ENCODE measurements at places on chromosomes 13 and 19.

DNA sequence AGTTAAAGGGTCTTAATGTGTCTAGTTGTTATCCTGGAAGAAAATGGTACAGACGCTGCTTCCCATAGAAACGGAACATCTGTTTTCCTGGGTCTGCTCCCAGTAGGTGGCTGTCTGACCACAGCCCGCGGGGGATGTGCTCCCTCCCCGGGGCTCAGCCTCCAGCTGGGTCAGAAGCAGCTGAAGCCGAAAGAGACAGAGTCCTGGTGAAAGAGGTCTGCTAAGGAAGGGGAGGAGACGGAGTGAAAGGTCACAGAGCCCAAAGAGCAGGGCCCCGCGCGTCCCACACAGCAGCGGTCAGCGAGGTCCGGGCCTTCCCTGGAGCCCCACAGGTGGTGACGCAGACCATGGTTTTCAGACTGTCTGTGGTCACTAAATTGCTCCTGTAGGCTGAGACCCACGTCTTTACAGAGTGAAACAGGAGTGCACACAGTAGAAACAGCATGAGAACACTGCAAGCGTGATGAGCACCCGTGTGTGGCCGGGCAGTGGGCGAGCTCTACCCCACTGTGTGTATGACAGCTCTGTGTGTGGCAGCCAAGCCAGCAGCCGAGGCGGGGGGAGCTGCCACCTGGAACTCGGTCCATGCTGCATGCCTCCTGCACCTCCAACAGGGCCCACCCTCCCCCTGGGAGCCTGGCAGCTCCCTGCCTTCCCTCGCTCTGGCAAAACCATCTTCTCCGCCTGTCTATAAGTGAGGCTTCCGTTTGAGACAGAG lies 52.0 kb upstream of the C13orf46 start:
- peak; percentile 55 for DNase-seq

GRCh38 chr13:113613789-113614379 lies 29.3 kb downstream of the TFDP1 start:
- no peak for DNase-seq

DNA sequence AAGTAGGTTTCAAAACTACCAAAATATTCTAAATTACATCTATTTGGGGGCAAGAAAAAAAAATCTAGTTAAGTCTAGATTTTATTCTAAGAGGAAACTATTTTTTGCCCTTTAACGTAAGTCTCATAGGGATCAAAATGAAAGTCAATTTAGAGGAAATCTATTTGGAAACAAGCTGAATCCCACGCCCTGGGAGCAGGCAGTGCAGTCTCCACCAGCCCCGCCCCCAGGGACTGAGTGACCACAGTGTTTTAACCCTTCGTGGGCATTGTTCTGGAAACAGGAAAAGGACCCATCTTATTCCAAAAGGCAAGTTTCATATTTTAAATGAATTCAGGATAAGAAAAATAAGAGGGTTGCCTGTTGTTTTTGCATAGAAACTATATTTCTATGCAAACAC lies 209.7 kb downstream of the SPRY2 start:
- DNase-seq: no peak

GRCh38 chr13:90402613-90403012 lies 944.9 kb upstream of the MIR17HG start:
- no peak for DNase-seq

DNA sequence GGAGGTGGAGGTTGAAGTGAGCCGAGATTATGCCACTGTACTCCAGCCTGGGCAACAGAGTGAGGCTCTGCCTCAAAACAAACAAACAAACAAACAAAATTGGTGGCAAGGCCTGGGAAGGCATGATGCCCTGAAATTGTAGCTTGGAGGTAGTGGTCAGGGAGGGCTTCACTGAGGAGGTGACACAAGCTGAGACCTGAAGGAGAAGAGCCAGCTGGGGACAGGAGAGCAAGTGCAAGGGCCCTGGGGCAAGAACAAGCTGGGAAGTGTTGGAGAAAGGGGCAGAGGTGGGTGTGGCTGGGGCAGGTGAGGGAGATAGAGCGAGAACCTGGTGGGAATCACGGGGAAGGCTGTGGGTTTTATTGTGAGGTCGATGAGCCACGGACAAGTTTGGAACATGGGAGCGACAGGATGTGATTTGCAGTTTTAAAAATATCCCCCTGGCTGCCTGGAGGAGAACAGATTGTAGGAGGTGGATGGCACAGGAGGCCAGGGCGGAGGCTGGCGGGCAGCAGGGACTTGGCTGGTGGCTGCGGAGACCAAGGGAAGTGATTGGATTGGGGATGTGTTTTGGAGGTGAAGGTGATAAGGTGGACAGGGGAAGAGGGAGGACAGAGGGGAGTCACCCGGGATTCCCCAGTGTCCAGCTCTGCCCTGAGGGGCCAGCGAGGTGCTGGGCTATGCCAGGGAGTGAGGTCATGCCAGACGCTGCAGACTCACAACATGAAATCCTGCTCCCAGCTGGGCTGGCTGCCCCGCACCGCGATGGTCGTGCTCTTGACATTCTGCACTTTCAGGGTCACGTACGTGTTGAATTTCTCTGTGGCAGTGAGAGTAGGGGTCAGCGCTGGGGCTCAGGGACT lies 14.0 kb downstream of the UNC13A start:
- DNase-seq: no peak

- no peak for DNase-seq
Measured at GRCh38 chr19:28289295-28290063, 923.5 kb downstream of the UQCRFS1 start.

GRCh38 chr13:41222259-41222852 lies 28.0 kb upstream of the KBTBD7 start:
- no peak for DNase-seq

GRCh38 chr13:51997641-51998330 lies 13.5 kb downstream of the ATP7B start:
- no peak for DNase-seq

DNA sequence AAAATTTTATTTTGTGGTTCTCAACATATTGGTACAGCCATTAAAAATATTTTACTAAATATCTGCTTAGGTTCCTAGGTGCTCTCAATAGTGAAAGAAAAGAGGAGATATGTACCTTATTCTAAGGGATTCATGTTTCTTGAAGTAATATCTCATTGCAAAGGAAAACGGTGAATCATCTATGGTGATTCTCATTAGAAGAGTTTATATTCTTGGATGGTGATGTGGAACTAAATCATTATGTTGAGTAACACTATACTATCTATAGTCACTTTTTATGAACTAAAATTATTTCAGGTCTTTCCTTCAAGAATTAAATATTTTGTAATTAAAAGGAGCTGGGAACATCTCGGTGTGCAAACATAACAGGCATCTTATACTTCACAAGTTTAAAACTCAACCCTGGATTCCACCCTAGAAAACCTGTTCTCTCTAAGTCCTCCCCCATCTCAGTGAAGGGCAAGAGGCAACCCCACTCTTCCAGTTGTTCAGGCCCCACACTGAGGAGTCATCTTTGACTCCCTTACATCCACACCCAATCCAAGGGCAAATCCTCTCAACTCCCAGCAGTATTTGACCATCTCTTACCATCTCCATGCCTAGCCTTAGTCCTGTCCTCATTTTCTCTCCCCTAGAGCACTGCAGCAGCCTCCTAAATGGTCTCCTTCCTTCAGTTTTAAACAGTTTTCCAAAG lies 140.1 kb downstream of the RGCC start:
- DNase-seq: no peak

GRCh38 chr19:35144600-35145436 lies 1.8 kb downstream of the FXYD7 start:
- no peak for DNase-seq

- DNase-seq: no peak
Measured at GRCh38 chr19:1438933-1439354, 748 bp downstream of the RPS15 start.

DNA sequence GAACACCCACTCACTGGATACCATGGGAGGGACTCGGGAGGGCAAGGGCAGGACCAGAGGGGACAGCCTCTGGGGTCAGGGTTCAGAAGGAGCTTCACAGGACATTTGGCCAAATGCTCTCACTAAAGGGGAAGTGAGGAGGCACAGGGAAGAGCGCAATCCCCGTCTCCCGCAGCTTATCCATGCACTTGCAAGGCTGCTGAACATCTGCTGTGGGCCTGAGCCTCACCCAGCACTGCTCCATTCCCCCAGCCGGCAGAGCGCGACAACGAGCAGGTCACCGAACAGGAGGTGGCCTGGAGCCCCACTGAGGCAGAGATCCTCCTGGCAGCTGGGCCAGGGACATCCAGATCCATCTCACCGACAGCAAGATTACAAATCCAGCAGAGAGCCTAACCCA lies 23.3 kb downstream of the ELAVL1 start:
- no peak for DNase-seq

- DNase-seq: no peak
Measured at GRCh38 chr19:3868770-3869456, at the start of gene ZFR2. TSS of gene ZFR2 (minus strand) at chr19:3869038. CDS start at chr19:3869017, 21 bp downstream.

DNA sequence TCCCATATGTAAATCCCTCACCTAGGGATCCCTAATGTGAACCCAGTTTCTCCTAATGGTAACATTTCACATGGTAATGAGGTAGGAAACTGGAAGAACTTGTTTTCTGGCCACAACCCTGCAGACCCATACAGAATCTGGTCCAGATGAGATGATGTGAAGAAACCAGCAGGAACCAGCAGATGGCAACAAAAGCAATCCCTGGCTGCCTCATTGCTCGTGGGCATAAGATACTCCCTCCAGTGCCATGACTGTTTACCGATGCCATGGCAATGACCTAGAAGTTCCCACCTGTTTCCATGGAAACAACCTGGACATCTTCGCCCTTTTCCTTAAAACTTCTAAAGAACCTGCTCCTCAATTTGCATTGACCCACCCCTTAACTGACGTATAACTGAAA lies 1.4 kb upstream of the CD209 start:
- DNase-seq: no peak

GRCh38 chr13:106117640-106118039 lies 417.8 kb downstream of the EFNB2 start:
- DNase-seq: no peak

DNA sequence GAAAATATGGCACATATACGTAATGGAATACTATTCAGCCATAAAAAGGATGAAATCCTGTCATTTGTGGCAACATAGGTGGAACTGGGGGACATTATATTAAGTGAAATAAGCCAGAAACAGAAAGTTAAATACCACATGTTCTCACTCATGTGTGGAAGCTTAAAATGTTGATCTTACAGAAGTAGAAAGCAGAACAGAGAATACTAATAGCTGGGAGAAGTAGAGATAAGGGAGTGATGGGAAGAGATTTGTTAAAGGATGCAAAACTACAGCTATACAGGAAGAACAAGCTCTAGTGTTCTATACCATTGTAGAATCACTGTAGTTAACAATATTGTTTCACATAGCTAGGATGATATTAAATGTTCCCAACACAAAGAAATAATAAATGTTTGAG lies 68.1 kb downstream of the RUBCNL start:
- no peak for DNase-seq

- no peak for DNase-seq
Measured at GRCh38 chr13:36870050-36870692, 49.9 kb downstream of the SMAD9 start.

DNA sequence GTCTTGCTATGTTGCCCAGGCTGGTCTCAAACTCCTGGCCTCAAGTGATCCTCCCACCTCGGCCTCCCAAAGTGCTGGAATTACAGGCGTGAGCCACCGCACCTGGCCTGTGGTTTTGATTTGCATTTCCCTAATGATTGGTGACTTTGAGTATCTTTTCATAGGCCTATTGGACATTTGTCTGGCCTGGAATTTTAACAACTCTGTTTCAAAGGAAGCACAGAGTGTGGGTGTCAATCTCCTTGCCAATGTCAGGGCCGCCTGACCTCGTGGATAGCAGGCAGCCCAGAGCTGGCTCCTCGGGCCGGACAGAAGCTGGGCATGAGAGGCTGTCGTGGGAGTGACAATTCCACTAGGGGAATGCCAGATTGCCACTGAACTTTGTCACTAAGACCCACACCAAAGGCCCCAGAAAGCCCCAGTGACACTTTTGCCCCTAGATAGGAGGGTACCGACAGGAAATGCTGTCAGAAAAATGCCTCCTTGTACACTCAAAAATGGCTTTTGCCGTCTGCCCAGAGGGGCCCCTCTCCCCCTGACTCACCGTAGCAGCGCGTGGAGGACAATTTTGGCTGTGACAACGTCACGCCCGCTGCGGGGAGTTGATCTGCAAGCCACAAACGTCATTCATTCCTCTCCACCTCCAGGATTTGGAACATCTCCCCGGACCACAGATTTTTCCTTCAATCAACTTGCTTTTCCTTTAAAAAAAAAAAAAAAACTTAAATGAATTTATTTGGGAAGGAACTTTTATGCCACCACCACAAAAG lies 11.7 kb upstream of the ADGRE5 start:
- DNase-seq: no peak

- DNase-seq: no peak
Measured at GRCh38 chr13:51154029-51154555, 43.0 kb upstream of the C13orf42 start.

DNA sequence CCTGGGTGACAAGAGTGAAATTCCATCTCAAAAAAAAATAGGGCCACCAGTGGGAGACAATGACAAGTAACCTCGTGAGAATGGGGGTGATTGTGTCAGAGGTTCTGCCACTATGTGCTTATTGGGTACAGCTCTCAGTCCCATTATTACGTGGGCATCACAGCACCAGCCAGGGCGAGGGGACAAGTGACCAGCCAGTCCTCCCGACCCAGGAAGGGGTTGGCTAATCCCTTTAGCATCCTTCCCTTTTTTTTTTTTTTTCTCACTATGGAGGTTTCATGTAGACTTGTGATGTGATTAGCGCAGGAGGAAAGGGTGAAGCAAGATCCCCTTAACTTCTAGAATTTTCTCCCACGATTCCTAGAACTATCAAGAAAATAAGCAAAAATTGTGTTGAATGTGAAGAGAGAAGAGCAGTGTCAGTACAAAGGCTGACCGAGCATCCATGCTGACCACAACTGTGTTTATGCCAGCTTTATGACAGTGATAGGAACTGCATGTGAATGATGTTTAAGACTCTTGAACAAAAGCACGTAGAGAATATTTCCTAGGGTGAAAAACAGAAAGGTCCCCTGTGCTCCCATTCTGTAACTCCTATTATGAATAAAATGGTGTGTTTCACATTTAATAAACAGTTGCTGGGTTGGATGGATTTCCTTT lies 50.0 kb downstream of the ALOX5AP start:
- no peak for DNase-seq

- DNase-seq: no peak
Measured at GRCh38 chr19:55481148-55481793, 3.7 kb upstream of the NAT14 start.

GRCh38 chr13:41004875-41005693 lies 14.0 kb downstream of the ELF1 start:
- no peak for DNase-seq

GRCh38 chr19:4776436-4777211 lies 14.9 kb upstream of the FEM1A start:
- DNase-seq: no peak

- no peak for DNase-seq
Measured at GRCh38 chr13:40113643-40114304, 458.3 kb downstream of the COG6 start.

DNA sequence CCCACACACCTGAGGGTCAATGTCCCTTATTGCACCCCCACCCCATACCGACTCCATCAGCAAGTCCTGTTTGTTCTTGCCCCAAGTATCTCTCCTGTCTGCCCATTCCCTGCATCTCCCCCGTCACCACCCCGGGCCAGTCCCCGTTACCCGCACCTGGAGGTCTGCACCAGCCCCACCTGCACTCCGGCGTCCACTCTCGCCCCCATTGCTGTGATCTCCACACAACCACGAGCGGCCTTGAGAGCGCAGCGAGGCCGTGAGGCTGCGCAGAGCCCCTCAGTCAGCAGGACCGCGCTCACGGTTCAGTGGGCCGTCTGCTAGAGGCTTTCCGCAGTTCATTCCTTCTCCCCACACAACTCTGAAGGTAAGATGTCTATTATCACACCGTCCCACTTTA lies 152.8 kb downstream of the KATNAL1 start:
- DNase-seq: no peak

Data from smooth muscle cell of the brain vasculature (primary cell).